ENCODE measurements at places on chromosomes 1 and 21. TPM values are rescaled to one million over a fixed set of nuclear protein-coding genes. Genes with fewer than 3 reads are reported as not detected.
A peak's percentile ranks its signal among the peaks of the same experiment; 100 is the strongest.

DNA sequence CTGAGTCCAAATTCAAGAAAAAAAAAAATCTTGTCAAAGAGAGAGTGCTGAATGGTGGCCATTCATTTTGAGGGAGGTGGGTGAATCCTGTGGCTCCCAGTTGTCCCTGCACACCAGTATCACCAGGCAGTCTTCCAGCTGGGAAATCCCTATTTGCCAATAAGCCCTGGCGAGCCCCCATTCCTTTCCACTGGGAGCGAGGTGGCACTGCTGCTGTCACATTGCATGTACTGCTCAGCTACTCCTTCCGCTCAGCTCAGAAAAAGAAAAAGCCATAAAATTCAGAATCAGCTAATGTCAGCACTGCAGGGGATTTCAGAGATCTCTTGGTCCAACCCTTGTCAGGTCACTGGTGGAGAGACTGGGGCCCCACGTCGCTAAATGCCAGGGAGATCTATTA, 298.5 kb downstream of the OMA1 start:
- H3K4me1 ChIP-seq, result no peaks in the 10 kb centered on the region
- no peaks in the 10 kb centered on the region for H3K27me3 ChIP-seq
- no peak overlapping the region for H3K27ac ChIP-seq
- no peaks in the 10 kb centered on the region for H3K36me3 ChIP-seq

- peak overlapping the region; percentile 70 for H3K4me3 ChIP-seq
- peaks cover 10% of the 10 kb centered on the region for H3K4me1 ChIP-seq
- no peak for DNase-seq
- H3K27me3 ChIP-seq, result no peaks in the 10 kb centered on the region
- no peaks in the 10 kb centered on the region for H3K36me3 ChIP-seq
These were observed 618 bp downstream of the CLCC1 start for GRCh38 chr1:108962681-108963051.

DNA sequence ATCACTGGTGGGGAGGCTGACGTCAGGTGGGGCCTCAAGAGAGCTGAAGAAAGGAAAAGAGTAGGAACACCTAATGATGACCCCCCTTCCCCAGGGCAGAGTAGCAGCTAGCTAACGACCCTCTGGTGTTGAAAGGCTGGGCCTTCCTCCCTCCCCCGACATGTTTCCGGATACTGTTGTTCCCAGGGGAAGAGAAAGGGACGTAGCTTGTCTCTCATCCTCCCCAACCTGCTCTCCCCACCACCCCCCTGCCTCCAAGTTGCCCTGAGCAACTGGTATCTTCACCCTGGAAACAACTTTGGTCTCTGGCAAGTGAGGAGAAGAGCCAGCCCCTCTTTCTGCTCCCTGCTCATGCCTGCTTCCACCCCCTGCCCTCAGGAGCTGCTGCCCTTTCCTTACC, 2.4 kb downstream of the SEMA6C start:
- H3K36me3 ChIP-seq, result no peaks in the 10 kb centered on the region
- H3K27ac ChIP-seq, result no peak overlapping the region
- H3K4me1 ChIP-seq, result peaks cover 11% of the 10 kb centered on the region
- no peaks in the 10 kb centered on the region for H3K27me3 ChIP-seq
- no peak overlapping the region for H3K4me3 ChIP-seq

- peaks cover 5% of the 10 kb centered on the region for H3K36me3 ChIP-seq
- H3K27ac ChIP-seq, result peak within 1 kb of the TSS; percentile 71
- no peaks in the 10 kb centered on the region for H3K27me3 ChIP-seq
- no peak for DNase-seq
- peaks cover 10% of the 10 kb centered on the region for H3K4me1 ChIP-seq
These were observed at the start of gene POMGNT1 for GRCh38 chr1:46197964-46198811. POMGNT1 (minus strand) TSS chr1:46198434; CDS start chr1:46197821, 613 bp downstream.

LCE1E gene
- not detected for total RNA-seq
